ENCODE measurements at places on chromosomes 16 and 17.
A peak's percentile ranks its signal among the peaks of the same experiment; 100 is the strongest.

GRCh38 chr17:56144223-56144622 lies 9.1 kb upstream of the ANKFN1 start:
- DNase-seq = no peak

DNA sequence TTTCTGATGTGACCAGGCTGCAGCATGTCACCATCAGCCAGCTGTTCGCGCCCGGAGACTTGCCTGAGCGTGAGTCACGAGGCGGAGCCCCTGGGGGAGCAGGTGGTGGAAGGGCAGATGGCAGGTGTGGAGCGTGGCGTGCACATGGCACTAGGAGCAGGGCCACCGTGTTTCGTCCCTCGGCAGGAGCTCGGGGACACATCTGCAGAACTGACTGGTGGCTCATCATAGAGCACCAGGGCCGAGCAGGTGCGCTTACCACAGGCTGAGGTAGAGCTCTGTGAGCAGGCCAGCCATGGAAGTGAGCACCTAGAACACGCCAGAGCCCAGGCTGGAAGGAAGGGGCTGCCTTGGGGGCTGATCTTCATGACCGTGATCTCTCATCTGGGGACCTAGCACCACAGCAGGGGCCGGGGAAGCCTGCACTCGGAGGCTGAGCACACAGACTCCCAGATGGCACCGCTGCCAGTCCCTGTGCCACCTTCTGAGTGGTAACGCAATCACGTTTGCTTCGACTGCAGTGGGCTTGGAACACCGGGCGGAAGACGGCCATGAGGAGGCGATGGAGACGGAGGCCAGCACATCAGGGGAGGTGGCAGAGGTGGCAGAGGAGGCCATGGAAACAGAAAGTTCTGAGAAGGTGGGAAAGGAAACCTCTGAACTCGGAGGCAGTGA lies 61.8 kb upstream of the ENDOV start:
- no peak for DNase-seq

DNA sequence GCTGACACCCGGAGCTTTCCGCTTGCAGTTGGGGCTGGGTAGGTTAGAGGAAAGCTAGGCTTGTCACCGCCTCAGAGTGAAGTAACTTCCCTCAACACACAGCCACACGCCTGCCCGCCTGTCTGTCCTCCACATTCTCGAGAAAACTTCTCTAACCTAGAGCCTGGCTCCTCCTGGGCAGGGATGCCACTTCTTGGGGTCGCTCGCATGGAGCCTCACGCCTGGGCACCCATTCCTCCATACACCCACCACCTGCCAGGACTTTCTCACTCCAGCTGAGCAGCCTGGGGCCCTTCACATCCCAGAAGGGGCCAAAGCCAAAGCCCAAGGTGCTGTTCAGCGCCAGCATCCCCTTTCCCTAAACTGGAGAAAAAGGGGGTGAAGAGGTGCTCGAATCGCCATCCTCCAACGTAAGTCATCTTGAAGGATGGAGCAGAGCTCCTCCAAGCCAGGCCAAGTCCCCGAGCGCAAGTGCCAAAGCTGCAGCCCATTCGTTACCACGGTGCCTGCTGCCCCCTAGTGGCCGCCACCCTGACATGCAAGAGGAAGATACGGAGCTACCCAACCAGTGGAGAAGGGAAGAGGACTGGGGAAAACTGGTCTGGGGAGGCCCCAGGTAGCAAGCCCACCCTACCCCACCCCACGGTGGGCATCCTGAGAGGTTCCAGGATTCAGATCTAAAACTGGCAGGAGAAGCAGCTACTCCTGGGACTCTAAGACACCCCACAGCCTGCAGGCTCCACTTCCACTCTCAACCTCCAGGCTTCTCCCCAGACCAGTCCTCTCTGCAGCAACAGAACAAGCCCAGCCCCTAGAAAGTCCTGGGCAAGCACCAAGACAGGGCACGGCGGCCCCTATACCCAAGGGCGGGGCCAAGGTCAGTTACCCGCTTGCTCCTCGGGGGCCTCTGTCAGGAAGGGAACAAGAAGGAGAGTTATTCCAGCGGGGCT lies 63.1 kb downstream of the MYO18A start:
- peak; percentile 44 for DNase-seq

DNA sequence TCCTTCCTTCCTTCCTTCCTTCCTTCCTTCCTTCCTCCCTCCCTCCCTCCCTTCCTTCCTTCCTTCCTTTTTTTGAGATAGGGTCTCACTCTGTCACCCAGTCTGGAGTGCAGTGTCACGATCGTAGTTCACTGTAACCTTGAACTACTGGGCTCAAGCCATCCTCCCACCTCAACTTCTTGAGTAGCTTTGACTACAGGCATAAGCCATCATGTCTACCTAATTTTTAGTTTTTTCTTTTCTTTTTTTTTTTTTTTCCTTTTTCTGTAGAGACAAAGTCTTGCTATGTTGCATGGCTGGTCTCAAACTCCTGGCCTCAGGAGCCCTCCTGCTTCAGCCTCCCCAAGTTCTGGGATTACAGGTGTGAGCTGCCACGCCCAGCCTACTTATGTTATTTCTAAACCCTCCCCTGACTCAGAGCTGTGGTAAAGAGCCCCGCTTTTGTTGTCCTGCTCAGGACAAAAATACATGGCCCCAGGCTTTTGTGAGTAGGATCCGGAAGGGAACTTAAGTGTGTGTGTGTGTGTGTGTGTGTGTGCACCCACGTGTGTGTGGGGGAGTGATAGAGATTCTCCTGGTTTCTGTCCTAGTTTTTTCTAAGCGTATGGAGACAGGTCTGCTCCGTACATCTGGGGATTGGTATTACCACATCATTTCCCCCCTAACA lies 67.1 kb downstream of the PRKCB start:
- no peak for DNase-seq

GRCh38 chr17:27282054-27282551 lies 11.8 kb upstream of the WSB1 start:
- DNase-seq = no peak

- DNase-seq = no peak
Observed at GRCh38 chr16:1752853-1753252, 18.5 kb downstream of the NME3 start.
